ENCODE measurements at places on chromosomes 11 and 22.

DNA sequence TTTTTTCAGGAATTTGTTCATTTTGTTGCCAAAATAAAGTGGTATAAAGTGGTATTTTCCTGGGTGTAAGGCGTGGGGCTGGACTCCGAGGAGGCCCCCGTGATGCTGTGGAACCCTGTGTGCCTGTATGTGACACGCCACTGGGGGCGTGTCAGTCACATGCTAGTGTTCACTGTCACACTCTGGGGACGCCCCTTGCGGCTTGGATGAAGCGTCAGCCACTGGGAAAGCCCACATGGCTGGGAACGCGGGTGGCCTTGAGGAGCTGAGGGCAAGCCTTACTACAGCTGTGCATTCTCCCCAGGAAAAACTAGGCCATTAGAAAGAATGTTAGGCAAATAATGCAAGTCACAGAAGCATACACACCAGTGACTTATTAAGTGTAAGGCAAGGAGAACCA, 77.0 kb upstream of the SLC25A18 start:
- ATAC-seq: no peak

GRCh38 chr11:15705891-15706290, 591.2 kb downstream of the INSC start:
- ATAC-seq: no peak

- no peak for ATAC-seq
These were observed 63.4 kb downstream of the GRAMD1B start for GRCh38 chr11:123493349-123494063.

- no peak for ATAC-seq
These were observed 29.7 kb downstream of the SPATA19 start for GRCh38 chr11:133815636-133816035.

DNA sequence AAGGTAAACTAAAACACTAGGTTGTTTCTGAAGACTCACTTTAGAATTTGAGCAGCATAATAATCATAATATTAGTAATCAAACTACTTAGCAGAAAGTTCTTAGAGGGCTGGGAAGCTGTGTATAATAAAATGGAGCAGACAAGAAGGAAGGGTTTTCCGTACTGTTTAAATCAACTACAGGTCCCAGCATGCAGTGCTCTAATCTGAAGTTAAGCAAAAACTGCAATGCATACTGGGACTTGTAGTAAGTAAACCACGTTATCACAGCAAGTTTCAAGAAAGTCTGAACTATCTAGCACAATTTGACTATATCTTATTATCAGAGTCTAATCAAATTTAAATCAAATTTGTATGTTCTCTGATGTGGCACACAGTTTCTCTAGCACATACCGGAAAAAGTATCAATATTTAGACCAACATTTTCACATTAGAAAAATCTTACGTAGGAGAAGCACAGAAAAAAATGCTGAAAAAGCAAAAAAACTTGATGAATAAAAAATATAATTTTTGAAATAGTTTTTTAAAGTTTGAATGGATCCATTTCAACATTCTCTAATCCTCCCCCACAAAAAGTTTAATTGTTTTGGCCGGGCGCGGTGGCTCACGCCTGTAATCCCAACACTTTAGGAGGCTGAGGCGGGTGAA, 8.2 kb downstream of the PHF21A start:
- peak; percentile 53 for ATAC-seq

GRCh38 chr11:76623171-76623883, 47.2 kb downstream of the LRRC32 start:
- no peak for ATAC-seq

DNA sequence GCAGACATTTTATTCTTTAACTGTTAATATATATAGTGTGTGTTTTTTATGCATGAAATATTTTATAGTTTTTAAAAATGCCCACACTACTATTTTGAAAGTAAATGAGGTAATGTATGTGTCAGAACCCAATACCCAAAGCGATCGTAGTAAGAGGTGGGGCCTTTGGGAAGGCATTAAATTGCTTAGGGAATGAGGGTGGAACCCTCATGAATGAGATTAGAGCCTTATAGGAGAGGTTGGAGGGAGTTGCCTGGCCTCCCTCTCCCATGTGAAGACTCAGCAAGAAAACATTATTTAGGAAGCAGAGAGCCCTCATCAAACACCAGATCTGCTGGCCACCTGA, 11.1 kb downstream of the KLHL35 start:
- no peak for ATAC-seq

DNA sequence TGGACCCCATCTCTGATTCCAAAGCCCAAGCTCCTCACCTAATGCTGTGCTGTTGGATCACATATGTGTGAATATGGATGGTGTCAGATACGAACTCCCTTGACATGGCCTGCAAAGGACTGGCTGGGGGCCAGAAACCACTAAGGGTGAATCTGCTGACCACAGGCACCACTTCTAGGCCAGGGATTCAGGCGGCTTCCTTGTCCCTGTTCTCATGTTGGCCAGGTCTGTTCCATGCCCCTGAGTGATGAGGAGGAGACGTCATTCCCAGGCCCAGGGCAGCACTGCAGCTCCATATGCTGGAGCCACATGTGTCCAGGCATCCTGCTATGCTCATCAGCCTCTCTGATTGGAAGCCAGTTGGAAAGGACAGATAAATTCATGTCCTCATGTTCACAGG, 130.0 kb upstream of the BDNF start:
- no peak for ATAC-seq

DNA sequence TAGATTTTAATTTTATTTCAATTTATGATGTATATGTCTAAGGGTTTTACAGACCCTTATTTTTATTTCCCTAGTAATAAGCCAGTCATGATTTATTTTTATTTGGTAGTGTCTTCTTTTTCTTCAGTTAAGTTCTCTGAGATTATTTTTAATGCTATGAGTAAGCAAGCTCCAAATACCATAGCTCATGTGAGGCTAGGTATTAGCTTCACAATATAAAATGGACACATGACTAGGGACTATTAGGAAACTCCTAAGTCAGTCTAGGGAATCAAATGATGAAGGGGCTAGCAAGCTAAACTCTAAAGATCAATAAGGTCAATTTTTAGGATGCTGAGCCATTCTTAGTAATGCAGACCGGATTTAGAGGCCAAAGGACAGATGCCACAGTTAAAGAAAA, 45.9 kb downstream of the CKAP5 start:
- ATAC-seq: no peak

DNA sequence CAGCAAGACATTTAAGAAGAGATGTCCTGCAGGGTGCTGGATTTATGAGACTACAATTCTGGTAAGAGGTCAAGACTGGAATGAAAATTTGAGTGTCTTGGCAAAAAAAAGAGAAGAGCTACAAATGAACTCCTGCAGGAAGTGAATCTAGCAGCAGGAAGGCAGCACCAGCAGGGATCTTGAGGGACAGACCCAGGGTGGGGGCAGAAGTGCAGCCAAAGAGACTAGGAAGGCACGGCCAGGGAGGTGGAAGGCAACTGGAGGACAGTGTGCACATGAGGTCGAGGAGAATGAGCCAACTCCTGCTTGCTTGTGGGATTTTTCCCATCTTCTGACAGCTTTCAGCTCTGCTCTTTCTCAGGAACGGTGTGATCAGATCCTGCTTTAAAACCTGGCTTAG, 263.2 kb downstream of the BUD13 start:
- no peak for ATAC-seq

GRCh38 chr22:44449061-44449682, 48.9 kb downstream of the RTL6 start:
- no peak for ATAC-seq

DNA sequence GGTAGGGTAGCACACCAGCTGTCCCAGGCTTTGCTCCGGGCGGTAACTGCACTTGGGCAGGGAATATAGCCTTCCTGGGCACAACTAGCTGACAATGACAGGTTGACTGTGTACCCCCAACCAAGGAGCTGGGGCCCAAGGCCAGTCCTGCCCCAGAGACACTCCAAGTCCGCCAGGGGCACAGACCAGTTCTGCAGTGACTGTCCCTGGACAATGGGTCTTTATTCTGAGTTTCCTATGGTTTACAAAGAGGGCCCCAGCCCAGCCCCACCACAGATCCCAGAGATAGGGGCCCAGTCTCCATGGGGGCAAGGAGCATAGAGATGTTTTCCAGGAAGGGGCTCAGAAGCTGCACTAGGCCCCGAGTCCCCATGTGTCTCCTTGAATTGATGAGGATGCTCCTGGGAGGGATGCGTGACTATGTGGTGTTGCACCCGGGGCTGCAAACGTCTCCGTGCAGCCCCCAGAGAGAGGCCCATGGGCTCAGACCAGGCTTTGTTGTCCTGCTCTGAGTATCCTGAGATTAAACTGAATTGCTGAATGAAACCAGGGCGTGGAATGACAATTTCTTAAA, 48.4 kb downstream of the CD6 start:
- ATAC-seq: no peak
